T follicular helper cell (primary cell): ENCODE measurements at places on chromosomes 4 and X.

- no peak for DNase-seq
These were observed 137.4 kb upstream of the MAMLD1 start for GRCh38 chrX:150225756-150226155.

DNA sequence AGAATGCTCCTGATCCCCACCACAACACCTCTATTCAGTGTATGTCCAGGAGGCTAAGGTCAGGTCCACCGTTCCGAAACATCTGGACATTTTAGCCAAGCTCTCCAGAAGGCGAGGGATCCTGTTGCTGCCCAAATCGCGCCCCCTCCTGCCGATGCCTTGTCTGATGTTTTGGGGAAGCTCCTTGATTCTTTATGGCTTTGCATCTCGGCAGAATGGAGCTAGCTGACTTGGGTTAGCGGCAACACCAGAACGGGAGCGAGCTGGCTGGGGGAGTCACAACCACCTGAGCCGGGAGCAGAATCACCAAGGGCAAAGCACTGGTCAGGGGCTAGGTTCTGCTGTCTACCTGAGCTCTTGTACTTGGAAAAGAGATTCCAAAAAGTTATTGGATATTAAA is 6.6 kb upstream of the POU3F4 start:
- DNase-seq: no peak

GRCh38 chr4:85639946-85640345 is 165.0 kb downstream of the ARHGAP24 start:
- DNase-seq: no peak

DNA sequence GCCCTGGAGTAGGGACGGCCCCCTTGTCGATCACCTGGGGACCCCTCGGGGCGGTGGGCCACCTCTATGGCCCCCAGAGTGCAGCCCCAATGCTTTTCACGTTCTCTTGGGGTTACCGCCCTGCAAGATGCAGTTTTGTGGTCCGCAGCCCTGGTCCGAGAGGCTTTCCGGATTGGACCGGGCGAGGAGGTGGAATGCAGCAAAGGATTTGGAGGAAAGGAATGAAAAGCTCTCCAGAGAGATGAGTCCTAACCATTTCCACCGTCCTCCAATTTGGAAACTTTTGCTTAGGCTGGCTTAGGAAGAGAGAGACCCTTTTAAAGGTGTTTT is 601 bp downstream of the SLC25A43 start:
- DNase-seq: no peak

- no peak for DNase-seq
These were observed 61.9 kb upstream of the ENPP6 start for GRCh38 chr4:184279496-184280061.

- DNase-seq: no peak
These were observed 13.2 kb downstream of the TMEM175 start for GRCh38 chr4:945274-946102.

DNA sequence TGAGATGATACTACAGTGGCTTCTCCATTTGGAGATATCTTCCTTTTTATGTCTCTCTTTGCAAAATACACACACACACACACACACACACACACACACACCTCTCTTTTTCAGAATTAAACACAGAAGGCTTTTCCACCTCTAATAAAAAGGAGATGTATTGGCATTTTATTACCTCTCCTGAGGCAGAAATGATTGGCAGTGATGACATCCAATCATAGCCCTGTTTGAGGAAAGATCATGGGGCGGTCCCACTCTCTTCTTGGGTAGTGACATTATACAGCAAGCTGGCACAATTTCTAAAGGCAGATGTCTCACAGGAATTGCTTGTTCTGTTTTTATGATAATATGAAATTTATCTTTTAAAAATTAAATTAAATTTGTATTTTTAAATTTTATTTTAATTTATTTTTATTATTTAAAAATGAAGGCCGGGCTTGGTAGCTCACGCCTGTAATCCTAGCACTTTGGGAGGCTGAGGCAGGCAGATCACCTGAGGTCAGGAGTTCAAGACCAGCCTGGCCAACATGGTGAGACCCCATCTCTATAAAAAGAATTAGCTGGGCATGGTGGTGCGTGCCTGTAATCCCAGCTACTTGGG is 15.6 kb downstream of the CHRNA9 start:
- no peak for DNase-seq

GRCh38 chrX:67524428-67524827 is 19.4 kb upstream of the AR start:
- DNase-seq: no peak

- peak; percentile 84 for DNase-seq
These were observed at the start of gene PGM2 for GRCh38 chr4:37826295-37827029. Gene PGM2, plus strand, starts transcription at chr4:37826686. Its CDS starts 47 bp downstream, at chr4:37826733.

DNA sequence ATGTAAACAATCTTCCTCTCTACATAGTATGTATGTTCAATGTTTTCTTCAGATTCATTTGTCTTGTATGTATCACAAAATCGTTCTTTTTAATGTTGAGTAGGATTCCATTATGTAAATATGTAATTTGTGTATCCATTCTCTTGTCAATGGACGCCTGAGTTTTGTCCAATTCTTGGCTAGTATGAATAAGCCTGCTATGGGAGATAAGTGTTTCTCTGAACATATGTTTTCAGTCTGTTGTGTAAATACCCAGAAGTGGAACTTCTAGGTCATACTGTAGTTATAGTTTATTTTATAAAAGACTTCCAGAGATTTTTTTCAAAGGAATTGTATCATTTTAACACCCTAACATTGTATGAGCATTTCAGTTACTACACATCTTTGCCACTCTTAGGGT is 2.8 kb downstream of the SMIM31 start:
- no peak for DNase-seq

DNA sequence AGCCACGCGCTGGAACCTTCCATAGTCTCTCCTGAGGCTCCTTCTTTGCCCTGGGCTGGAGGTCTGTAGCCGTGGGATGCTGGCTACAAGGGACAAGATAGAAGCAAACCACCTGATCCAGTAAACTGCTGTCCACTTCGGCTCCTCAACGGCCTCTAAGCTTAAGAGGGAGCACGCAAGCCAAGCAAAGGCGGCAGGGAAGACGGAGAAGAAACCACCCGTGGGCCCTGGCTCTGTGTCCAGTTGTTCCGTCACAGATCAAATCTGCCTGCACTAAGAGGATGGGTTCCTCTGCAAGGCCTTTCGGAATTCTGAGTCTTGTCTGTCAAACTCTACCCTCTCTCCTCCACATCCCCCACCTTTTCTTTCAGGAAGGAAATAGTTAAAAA is 401 bp upstream of the EDNRA start:
- DNase-seq: no peak

- no peak for DNase-seq
These were observed 17.4 kb downstream of the JADE3 start for GRCh38 chrX:46929439-46930261.

- no peak for DNase-seq
These were observed 229.5 kb downstream of the GALNTL6 start for GRCh38 chr4:172042714-172043114.

- DNase-seq: peak; percentile 44
These were observed 27.8 kb downstream of the ELF4 start for GRCh38 chrX:130082244-130083106.

DNA sequence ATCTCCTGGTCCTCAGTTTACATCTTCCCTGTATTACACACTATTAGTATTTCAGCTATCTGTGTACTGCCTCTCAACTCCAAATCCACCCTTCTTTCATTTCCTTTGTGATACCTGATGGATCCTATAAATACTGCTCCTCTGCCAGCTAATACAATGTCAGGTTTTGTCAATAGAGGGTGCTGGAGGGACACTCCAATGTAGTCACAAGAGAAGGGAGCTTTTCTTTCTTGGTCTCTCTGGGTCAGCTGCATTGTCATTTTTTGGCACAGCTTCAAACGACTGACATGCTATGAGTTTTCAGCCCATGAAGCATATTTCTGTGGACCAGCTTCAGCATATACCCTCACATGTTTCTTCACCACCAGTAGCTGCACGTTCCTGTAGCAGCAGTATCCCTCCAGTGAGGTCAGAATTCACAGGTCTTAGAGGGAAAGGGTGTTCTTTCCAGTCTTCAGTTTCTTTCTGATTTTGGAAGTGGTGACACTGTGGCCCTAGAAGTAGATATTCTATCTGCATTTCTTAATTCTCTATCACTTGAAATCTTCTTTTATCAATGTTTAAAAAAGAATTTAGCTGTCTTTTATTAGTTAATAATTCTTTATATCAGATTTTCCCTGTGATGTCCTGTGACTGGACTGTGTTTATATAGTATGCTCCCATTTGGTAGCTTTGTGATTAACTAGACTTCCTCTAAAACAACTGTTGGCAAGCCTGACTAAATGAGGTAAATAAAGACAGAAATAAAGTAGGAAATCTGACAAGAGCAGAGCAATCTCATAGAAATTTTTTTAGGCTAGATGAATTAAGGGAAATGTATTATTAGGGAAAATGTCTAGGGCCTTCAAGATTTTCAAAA is 60.6 kb downstream of the GABRA2 start:
- DNase-seq: no peak

DNA sequence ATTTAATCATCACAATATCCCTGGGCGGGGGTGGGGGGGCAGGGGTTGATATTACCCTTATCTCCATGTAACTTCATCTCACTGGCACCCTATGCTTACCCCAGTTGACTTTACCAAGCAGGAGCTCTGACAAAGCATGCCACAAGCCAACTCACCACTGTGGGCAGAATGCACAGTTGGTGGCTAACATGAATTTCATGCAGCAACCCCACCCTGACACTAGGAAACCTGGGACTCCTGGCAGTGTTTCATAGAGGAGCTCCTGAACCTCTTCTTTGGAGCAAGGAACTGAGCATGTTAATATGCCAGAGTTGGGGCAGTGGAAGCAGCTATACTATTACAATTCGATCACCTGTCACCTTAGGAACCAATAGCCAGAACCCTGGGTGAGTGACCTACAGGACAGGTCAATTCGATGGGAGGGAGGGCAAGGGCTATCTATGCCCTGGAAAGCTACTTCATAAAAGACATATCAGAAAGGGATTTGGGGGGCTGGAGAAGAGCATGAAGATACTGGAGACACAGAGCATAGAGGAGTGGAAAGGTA is 97.2 kb upstream of the ACSL4 start:
- no peak for DNase-seq

DNA sequence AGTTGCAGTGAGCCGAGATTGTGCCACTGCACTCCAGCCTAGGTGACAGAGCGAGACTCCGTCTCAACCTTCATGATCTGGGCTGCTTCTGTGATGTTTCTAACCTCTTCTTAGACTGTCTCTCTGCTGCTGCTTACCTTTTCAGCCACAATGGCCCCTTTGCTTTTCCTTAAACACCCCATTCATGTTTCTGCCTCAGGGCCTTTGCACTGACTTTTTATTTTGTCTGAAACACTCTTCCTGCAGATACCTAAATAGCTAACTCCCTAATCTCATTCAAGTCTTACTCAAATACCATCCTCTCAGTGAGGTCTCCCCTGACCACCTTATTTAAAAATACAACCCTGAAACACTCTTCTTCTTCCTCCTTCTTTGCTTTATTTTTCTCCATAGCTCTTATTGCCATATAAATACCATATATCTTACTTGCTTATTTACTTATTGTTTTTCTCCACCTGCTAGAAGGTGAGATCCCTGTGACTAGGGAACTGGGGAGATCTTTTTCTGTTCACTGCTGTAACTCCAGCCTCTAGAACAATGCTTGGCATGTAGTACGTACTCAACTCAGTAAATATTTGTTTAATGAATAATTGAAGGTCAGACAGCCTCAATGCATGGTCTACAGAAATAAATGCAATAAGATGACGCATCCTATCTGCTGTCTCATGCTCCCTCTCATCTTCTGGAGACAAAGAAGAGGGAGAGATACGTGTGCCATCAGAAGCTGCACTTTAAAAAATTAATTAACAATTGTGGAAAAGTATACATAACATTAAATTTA is 43.8 kb upstream of the SETD7 start:
- DNase-seq: no peak

- no peak for DNase-seq
These were observed 13.7 kb downstream of the SCD5 start for GRCh38 chr4:82784681-82785610.

DNA sequence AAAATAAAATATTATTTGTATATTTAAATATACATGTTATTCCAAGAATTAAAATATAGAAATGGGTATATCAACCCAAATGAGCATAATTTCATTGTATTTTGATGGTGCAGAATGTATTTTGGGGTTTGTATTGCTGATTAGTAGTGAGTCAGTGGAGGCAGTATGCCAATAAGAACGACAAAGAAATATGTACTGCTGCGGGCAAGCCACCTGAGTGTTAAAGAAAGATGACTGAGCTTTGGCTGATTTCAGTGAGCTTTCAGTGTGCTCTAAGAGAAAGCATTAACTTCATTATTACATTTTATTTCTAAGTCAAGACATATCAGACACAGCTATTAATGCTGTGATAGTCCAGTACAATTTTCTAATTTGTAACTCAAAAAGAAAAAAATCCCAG is 297.8 kb downstream of the ANK2 start:
- DNase-seq: no peak

GRCh38 chr4:184409911-184410692 is 64.2 kb downstream of the IRF2 start:
- no peak for DNase-seq

DNA sequence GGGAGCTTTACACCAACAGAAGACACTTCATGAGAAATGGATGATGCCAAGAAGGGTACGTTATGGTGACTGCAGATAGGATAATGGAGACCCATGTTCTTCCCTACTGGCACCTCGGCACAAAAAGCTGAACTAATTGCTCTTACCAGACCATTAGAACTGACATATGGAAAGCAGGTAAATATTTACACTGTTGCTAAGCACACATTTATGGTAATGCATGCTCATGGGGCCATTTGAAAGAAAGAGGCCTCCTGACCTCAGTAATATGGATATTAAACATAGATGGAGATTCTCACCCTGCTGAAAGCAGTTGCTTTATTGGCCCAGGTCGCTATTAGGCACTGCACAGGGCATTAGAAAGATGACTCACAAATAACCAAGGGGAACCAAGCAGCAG is 1759.6 kb downstream of the C4orf33 start:
- DNase-seq: no peak

DNA sequence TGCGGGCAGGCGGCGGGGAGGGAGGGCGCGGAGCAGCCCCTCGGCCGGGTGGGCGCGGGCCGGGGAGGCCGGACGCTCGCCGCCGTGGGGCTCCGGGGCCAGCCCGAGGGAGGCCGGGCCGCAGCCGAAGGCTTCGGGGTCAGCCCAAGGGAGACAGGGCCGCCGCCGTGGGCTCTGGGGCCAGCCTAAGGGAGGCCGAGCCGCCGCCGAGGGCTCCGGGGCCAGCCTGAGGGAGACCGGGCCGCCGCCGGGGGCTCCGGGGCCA is 251 bp downstream of the KIAA0232 start:
- no peak for DNase-seq

DNA sequence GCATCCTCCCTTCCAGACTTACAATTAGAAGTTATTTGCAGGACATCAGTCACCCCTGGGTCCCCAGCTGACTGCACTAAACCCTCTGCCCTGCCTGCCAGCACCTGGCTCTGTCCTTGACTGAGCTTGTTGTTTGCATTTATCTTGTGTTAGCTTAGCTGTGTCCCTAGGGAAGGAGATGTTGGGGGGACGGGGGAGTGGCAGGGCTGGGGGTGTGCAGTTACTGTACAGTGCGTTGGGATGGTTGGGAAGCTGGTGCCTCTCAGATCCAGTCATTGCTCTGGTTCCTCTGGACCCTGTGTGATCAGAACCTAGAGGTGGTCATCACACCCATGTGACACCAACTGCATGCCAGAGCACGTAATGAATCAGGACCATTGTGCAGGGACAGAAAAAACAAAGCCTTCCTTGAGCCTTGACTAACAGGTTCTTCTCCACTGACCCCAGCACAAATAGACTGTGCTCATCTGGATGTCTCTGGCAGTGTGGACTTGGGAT is 32.7 kb upstream of the PROM1 start:
- no peak for DNase-seq

GRCh38 chr4:169133932-169134331 is 123.9 kb upstream of the CBR4 start:
- no peak for DNase-seq

- no peak for DNase-seq
These were observed 15.2 kb downstream of the SEPTIN11 start for GRCh38 chr4:76964769-76965168.
